Activated gamma-delta T cell treated with Interleukin-2 at 50 U/mL for 16 hours (primary cell): ENCODE measurements at places on chromosomes 2 and 18.
A peak's percentile ranks its signal among the peaks of the same experiment; 100 is the strongest.

DNA sequence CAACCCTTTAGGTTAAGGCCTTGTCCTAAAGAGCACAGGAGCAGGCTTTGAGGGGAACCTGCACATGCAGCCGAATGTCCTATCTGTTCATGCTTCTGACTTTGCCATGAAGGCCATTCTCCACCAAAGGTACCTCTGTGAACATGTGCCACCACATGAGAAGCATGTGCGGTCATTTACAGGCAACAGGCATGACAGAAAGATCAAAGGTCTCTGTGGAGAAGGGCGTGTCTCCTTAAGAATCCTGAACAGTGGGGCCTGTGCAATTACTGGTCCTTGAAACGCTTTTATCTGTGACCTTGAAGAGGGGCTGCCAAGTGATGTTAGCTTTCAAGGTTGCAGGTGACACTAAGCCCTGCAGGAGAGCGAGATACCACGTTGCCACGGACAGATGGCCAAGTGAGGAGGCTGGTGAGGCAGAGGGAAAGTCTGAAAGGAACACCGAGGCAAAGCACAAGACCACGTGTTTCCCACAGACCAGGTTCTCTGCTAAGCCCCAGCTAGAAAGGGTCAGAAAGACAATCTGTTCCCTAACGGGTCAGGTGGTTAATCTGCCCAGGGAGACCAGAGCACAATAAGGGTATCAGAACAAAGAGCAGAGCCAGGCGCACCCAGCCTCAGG is 19.5 kb upstream of the POMC start:
- DNase-seq: no peak

DNA sequence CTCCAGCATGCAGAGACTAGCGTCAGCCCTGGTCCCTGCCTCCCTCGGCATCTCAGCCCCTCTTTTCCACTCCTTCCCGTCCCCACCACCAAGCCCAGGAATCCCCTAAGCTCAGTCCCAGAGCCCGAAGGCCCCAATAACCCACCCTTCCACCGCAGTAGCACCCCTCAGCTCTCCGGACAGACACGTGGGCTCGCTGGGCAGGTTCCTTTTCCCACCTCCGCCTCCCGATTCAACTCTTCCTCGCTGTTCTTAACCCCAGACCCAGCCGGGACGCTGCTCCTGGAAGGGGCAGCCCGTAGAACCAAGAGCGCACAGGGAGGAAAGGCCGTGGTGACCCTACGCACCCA is 1.4 kb downstream of the IHH start:
- no peak for DNase-seq

- DNase-seq: no peak
Observed at GRCh38 chr2:174337337-174338146, 2.8 kb downstream of the SP9 start.

DNA sequence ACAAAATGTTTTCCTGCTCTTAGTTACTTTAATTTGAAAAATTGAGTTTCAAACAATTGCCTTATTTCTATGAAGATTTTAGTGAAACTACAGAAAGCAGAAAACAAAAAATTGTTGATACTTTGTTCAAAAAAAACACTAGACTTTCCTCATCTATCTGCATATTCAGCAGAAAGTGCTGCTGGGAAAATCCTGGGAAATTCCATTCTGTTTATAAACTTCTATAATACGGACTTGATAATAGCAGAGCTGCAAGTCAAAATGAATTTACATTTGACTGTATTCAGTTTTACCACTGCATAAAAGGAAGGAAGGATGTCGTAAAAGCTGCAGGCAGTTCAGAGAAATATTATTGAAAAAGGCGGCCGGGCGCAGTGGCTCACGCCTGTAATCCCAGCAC is 24.9 kb upstream of the ERICH2 start:
- DNase-seq: no peak

DNA sequence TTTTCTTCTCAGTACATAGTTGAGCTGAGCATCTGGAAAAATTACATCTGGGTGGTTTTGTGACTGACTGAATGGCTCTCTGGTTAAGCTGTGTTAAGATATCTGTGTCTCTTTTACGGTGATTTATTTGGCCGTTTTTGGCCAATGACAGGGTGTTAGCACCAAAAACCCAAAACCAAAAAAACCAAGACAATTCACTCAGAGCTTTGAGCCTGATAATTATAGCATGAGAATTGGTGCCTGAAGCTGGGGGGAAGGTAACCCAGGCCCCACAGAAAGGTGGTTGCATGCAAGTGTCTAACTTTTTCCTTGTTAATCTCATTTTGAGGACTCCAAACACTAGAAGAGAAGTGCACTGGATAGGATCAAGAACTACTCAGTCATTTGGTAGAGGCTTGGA is 4.5 kb downstream of the CD28 start:
- DNase-seq: no peak

- no peak for DNase-seq
Observed at GRCh38 chr18:76860411-76860810, 38.1 kb downstream of the ZNF236 start.

GRCh38 chr2:224944707-224945547 is 97.3 kb downstream of the DOCK10 start:
- no peak for DNase-seq

GRCh38 chr2:174729797-174730697 is 34.2 kb downstream of the CHRNA1 start:
- no peak for DNase-seq

DNA sequence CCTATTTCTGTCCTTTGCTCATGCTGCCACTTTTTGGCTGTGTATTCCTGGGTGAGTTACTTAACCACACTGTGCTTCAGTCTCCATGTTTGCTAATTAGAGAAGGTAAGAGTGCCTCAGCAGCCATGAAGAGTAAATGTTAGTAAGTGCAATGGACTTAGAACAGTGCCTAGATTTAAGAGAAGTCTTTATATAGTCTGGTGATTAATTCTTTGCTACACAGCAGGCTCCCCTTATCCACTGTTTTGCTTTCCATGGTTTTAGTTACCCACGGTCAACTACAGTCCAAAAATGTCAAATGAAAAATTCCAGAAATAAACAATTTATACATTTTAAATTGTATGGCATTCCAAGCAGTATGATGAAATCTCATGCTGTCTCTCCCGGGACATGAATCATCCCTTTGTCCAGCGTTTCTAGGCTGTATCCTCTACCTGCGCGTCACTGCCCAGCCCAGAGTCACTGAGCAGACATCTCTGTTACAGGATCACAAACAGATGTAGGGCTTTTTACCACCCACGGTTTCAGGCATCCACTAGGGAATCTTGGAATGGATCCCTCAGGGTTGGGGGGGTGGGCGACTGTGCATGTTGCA is 91.0 kb downstream of the CTIF start:
- DNase-seq: no peak

DNA sequence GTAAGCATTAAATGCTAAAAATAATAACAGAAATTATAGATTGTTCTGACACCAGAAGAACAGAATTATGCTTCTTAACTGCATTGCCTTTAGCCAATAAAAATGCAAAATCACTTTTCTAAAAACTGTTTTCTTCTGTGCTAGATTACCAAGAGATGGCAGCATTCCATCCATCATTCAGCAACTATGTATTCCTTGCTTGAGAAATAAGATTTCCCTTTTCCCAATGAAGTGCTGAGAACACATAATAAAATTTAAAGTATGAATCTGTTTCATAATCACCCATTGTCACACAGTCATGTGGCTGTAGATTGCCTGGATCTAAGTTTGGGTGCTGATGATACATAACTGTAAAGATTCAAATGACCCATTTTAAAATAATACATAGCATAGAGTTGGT is 504.2 kb downstream of the TDRD15 start:
- no peak for DNase-seq

DNA sequence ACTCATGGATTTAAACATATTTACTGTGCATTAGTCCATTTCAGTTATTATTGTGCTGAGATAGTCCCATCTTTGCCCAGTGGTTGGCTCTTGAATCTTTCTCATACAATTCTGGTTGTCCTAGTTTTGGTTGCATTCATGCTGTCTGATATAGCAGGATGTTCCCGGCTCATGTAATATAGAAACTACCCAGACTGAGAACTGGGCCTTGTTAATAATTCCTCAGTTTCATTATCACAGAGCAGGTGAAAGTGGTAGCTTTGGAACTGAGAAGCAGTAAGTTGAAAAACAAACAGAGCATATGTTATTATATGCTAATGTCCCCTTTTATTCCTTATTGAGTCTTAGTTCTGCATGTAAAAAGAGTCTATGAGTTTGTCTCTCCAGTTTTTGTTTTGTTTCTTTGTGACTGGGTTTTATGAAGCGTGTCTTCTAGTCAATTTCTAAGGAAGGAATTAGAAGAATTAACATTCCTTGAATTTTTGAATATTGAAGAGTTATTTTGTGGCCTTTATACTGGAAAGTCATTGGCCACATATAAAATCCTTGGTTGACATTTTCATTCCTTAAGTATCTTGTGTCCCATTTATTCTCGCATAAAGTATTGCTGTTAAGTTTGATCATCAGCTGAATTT is 43.3 kb downstream of the EIF5B start:
- no peak for DNase-seq

DNA sequence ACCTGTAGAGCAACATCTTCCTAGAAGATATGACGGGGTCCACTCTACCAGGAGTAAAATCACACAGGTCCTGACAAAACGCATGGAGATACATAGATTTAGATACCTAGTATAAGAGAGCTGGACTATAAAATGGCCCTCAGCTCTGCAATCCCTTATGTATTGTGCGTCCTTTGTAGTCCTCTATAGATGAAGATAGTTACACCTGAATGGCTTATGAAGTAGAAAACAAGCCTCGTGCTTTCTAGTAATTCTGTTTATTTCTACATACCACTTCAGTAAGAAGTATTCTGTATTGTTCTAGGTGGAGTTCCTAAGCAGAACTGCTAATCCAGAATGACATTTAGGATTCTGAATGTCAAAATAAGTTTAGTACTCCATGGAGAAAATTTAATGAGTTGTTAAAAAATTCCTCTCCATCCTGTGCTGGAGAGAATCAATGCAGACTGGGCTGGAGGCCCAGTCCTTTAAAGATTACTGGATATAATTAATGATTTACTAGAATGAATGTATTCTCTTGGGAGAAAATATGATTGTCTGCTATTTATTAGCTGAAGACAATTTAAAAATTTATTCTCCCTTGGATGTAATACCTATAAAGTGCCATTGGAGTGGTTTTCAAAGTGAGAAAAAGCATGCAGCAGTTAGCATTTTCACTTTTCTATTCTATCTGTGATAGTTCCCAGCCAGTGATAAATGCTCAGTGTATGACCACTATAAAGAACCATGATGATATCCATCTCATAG is 147.3 kb upstream of the UNC80 start:
- DNase-seq: no peak

DNA sequence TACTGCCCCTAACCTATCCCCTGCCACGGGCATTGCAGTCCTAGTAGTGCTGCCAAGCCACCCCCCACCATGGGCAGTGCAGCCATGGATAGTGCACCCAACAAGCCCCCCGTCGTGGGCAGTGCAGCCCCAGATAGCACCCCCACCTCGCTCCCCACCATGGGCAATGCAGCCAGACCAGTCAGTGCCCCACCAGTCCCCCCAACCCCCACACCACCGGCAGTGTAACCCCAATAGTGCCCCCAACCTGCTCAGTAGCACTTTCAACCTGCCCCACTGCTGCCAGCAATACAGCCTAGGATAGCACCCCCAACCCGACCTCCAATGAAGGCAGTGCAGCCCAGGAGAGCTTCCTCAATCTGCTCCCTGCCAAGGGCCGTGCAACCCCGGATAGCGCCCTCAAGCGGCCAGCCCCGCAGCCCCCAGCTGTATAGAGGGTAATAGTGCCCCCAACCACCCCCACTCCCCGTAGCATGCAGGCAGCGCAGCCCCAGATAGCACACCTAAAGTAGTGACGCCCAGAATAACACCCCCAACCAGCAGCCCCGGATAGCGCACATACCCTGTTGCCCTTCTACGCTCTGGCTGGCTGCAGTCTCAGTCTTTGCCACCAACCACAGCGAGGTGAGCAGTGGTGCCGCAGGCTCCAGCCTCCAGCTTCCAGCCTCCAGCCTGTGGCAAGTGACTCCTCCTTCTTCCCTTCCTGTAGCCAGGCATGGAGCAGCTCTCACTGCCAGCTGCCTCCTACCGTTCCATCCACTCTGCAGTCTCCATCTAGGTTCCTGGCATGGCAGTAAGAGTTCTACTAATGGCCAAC is 45.4 kb upstream of the ANKRD62 start:
- no peak for DNase-seq

GRCh38 chr2:64819774-64820688 is 166.3 kb upstream of the SERTAD2 start:
- DNase-seq: peak; percentile 49
